ENCODE measurements at places on chromosomes 7 and 10.

DNA sequence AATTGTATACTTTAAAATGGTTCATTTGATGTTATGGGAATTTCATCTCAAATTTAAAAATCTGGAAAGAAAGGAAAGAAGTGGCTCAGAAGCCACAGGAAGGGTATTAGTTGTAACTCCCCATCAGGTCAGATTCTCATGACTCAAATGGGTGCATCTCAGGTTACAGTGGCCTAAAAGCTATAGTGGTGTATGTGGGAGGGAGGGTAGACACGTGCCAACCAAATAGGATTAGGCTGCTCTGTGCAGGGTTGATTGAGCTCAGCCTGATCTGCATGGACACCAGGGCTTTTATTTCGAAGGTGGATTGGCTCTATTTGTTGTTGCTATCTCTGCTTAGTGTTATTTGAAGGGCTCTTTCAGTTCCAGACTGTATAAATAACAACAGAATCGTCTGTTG lies 121.5 kb upstream of the PRR15 start:
- DNase-seq, result no peak

GRCh38 chr7:6268023-6268900 lies 4.2 kb downstream of the CYTH3 start:
- no peak for DNase-seq

GRCh38 chr10:24277771-24278170 lies 68.8 kb downstream of the KIAA1217 start:
- no peak for DNase-seq

GRCh38 chr7:7521259-7521658 lies 14.4 kb downstream of the COL28A1 start:
- DNase-seq, result peak; percentile 10

DNA sequence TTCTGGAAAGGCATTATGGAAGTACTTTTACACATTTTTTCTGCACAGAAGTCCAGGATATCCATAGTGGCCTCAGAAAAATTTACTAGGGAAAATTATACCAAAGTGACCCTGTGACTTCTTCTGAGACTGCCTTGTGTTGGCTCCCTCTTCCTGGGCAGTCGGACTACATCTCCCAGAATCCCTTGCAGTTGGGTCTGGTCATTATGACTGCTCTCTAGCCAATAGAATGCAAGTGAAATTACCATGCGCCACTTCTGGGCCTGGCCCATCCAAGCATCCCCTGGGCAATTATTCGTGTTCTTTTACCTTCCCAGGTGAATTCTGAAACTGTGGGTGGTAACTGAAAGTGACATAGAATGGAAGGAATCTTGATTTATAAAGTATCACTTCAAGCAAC lies 430.9 kb downstream of the ACTR3B start:
- DNase-seq, result no peak

- DNase-seq, result no peak
These were observed 234.4 kb downstream of the TEX36 start for GRCh38 chr10:125448596-125448995.

DNA sequence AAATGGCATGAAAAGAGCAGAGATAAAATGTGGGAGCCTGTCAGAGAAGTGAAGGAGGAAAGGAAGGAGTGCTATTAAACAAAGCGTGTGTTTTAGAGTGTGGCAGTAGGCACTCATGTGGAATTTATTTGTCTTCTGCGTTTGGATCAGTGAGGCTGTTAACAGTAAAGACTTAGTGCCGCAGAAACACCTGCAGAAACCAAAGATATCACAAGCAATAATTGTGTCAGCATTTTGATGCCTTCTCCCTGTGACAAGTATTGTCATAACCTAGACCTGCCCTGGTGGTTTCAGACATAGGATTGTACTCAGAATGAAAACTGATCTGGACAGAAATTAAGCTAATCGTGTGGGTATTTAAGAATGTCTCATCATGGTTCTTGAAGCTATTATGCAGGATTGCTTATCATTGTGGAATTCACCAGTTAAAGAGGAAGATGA lies 191.0 kb downstream of the CAMK1D start:
- DNase-seq, result no peak

GRCh38 chr10:73969224-73969841 lies 28.6 kb upstream of the VCL start:
- DNase-seq, result no peak

- DNase-seq, result no peak
These were observed 358.7 kb downstream of the PHF14 start for GRCh38 chr7:11332186-11332864.

DNA sequence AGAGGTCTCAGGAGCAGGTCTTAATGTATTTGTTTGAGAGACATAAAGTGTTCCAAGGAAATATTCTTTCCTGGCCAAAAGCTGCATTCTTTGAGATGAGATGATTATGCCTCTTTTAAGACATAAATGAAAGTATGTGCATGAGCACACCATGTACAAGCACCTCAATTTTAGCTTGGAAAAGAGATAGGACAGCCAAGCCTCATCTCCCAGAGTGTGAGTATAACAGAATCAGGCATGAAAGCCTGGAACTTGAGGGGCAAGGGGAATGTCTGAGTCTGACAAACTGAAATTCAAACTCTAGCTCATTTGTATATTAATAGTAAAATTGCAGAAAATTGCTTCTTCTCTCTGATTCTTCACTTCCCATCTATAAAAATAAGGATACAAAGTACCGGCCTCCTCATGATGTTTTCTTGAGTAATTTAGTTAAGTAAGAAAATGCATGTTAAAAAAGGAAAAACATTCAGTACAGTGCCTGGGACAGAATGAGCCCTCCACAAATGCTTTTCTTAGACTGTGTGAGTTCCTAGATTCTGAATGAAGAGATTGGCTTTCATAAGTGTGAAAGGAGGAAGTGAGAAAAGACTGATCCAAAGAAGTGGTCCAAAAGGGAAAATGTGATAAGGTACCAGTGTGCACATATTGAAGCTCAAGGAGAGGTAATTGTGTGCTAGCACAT lies 1260.9 kb upstream of the SORCS1 start:
- DNase-seq, result no peak

- no peak for DNase-seq
These were observed 4.5 kb downstream of the CFAP46 start for GRCh38 chr10:132937861-132938260.

DNA sequence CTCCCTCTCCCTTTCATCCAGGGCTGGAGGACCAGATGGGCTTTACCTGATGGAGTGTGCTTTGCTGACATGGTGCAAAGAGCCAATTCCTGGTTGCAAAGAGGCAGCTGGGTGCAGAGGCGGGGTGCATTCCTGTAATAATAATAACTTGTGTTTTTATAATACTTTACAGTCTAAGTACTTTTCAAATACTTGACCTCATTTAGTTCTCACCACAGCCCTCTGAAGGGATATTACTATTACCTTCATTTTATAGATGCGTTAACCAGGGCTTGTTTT lies 70.4 kb downstream of the TCF7L2 start:
- no peak for DNase-seq

GRCh38 chr7:41579961-41580935 lies 122.6 kb downstream of the INHBA start:
- no peak for DNase-seq

- DNase-seq, result no peak
These were observed 730.5 kb downstream of the ZWINT start for GRCh38 chr10:55630491-55631056.

- DNase-seq, result no peak
These were observed 781.6 kb upstream of the PHF14 start for GRCh38 chr7:10192074-10192473.

GRCh38 chr7:131285556-131285955 lies 42.1 kb upstream of the MKLN1 start:
- no peak for DNase-seq

DNA sequence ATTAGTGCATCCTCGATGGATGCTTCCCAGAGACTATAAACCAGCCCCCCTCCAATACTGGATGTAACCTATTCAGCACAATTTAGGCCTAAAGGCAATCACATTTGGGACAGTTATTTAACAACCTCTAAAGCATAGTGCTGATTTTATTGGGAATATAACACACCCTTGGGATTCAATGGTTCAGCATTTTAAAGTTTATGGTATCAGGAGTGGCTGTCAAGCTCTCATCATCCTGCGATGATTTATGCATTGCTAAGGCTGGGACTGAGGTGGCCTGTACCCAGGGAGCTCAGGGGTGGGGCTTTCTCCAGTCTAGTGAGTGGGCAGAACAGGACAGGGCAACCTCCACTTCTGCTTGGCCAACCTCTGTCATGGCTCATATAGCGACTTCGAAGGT lies 464.9 kb downstream of the INHBA start:
- no peak for DNase-seq

GRCh38 chr7:151695951-151696541 lies 176.4 kb upstream of the RHEB start:
- DNase-seq, result no peak

GRCh38 chr10:129522041-129522585 lies 55.1 kb downstream of the MGMT start:
- DNase-seq, result no peak

DNA sequence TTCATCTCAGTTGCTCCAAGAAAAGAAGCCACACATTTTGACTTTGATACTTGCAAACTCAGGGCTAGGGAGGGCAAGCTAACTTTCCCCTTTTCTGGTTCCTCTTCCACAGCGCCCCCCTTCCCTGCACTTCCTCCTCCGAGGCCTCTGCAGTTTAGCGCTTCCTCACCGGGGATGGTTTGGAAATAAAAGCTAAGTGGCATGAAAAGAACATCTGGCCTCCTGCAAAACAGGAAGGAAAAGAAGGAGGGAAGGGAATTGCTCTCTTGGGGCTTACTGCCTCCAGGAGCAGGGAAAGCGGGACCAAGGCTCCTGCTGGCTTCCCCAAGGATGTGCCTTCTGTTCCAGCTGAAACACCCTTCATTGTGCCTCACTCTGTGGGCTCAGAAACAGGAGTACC lies 42.3 kb downstream of the PRKCQ start:
- no peak for DNase-seq

- no peak for DNase-seq
These were observed 36.8 kb upstream of the FOXK1 start for GRCh38 chr7:4645246-4645645.

DNA sequence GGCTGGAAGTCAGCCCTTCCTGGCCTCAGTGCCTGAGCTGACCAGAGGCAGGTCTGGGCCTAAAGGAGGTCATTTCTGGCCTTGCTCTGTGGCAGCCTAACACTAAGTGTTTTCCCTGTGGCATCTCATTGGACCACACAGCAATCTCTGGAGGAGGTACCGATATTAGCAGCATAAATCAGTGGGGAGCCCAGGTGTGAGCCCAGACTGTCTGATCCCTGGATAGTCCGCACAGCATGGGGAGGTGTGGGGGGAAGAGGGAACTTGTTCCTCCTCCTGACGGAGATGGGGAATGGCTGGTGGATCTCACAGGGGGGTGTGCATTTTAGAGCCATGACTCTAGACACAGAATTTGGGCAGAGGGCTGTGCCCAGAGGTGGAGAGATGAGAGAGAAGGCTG lies 11.0 kb upstream of the PPIF start:
- DNase-seq, result no peak

- DNase-seq, result no peak
These were observed 93.1 kb upstream of the TEX47 start for GRCh38 chr7:88888684-88889083.

- no peak for DNase-seq
These were observed 1.5 kb upstream of the CFAP46 start for GRCh38 chr10:132943791-132944404.

DNA sequence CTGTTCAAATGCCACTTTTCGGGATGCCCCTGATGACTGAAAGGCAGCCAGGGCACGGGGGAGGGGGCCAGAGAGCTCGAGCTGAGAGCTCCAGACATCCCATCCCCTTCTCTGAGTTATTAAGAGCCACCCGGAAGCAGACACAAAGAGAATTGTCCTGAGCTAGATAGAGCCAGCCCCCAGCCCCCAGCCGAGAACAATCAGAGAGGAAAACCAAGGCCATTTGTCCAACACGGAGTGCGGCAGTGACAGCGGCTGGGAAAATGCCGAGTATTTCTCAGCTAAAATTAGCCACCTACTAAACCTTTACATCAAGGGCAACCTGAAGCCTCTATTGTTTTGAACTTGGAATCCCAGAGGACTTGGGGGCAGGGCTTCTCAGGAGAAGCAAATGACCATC lies 51.0 kb downstream of the UNC5B start:
- DNase-seq, result no peak

Measured in CD8-positive, alpha-beta T cell (primary cell).